ENCODE measurements at places on chromosomes 1 and 21.

DNA sequence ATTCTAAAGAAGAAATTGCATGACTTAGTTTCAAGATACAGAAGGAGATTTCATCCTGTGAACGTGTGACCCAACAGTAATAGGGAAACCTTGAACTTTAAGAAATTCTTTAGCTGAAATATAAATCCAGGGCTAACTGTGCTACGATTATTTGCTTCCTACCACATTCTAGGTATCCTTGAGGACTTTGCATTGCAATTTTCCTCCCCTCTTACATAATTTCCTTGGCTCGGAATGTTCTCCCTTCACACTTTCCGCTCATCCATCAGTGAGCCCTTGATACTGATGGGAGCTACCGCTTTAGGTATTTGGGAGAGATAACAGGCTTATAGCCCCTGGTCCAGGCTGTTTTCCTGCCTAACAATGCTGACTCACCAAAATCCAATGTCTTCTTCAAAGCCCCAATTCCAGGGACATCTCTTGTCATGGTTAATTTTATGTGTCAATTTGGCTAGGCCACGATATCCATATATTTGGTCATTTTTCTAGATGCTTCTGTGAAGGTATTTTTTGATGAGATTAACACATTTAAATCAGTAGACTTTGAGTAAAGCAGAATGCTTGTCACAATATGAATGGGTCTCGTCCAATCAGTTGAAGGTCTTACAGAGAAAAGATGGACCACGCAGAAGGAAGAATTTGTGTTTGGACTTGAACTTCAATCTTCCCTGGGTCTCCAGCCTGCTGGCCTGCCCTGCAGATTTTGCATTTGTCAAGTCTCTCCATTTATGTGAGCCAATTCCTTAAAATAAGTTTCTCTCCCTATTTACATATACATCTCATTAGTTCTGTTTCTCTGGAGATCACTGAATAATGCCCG, 121.2 kb downstream of the PTPN14 start:
- no peak for DNase-seq

- DNase-seq = no peak
Observed at GRCh38 chr1:241131636-241132194, 225.3 kb downstream of the RGS7 start.

- no peak for DNase-seq
Observed at GRCh38 chr1:221740993-221741702, 741 bp downstream of the DUSP10 start.

GRCh38 chr21:36211660-36212512, 55.3 kb downstream of the DOP1B start:
- DNase-seq = no peak

DNA sequence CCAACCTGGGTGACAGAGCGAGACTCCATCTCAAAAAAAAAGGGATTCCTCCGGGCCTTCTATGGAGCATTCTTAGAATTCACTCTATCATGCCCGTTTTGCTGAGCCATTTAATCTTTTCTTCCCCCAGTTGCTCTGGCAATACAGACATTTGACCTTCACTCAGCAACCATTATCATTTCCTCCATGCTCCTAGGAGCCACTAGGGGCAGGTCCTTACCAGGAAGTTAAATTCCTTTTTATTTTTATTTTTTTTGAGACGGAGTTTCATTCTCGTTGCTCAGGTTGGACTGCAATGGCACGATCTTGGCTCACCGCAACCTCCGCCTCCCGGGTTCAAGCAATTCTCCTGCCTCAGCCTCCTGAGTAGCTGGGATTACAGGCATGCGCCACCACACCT, 9.7 kb upstream of the CGN start:
- DNase-seq = no peak

DNA sequence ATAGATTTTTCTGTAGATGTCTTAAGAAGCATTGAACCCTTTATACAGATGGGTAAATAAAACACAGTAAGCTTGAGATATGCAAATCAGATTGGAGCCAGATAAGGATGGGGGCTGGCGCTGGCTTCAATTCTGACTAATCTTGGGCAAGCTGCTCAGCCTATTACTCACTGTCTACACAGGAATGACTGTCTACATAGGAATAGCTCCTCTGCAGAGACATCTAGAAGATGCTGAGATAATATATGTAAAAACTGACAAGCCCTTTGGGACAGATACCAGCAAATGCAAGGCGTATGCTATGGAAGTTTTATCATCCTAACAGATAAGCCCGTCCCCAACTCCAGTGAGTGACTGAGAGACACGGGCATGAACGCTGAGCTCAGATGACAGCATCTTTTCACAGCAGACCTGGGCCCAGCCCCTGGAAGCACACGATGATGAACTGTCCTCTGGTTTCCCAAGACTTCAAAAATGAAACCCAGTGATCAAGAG, 1.7 kb downstream of the CLDN14 start:
- DNase-seq = no peak

DNA sequence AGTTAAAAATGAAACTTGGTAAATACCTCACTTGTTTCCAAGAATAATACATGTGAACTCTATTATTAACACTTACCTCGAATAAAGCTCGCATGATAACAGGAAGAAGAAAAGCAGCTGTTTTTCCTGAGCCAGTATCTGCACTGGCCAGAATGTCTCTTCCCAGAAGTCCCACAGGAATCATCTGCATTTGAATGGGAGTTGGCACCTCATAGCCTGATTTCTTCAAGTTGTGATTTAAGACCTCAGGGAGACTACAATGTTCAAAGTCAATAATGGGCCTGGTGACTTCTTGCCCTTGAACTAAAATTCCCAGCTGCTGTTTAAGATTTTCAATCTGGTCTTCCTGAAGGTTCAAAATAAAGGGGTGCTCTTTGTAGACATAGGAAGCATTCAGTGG, 3.8 kb downstream of the DDX59 start:
- DNase-seq = no peak

DNA sequence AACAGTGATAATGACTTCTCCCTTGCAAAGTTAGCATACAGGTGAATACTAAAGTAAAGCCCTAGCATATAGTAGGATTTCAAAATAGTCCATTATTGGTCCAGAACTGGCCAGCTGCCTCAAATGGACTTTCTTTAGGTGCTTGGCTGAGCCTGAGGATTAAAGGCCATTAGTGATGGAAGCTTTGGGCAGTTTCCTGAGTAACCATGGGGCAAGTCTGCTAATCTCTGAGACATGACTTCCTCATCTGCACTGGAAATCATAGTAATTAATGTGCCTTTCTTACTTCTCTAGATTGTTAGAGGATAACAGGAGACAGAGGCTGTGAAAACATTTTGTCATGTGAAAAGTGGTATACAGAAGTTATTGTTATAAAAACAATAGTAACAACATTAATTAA, 156.5 kb upstream of the UBE2U start:
- no peak for DNase-seq

Data from NCI-H1436 (cell line).